ENCODE measurements at places on chromosomes 6 and 20.
A peak's percentile ranks its signal among the peaks of the same experiment; 100 is the strongest.

DNA sequence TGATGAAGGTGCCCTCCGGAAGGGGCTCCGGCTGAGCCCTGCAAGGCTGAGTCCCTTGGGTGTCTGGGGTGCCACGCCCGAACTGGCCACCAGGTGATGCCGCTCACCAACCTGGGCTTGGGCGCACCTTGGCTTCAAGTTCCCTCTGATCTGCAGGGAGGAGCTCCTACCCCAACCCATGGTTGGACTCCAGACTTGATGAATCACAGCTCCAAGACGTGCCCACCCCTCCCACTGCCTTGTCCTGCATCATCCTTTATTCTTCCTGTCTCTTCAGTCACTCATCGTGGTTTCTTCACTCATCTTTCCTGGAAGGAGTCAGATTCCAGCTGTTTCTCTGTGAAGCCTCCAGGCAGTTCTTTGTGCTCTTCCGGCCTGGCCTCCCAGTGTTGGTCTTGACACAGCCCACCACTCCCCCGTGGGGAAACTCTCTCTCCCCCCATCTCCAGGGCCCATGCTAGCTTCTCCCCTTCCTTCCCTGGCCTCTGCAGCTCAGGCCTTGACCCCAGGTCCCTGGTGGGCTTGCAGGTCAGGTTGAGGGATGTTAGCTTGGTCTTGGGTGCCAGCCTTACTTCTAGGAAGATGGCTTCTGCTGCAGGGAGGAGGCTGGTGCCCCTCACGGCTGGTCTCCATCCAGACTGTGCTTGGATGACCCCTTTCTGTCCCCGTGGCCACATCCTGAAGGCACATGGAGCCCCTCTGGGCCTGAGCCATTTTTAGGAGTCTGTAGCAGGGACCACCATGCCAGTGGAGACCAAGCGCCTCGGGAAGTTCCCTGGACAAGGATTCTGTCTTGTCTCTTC, 2.6 kb upstream of the ZBP1 start:
- peak; percentile 77 for DNase-seq

- no peak for DNase-seq
Measured at GRCh38 chr6:134880487-134881190, 69.3 kb downstream of the ALDH8A1 start.

GRCh38 chr20:1822564-1823449, 72.4 kb upstream of the SIRPA start:
- no peak for DNase-seq

- no peak for DNase-seq
Measured at GRCh38 chr6:22008248-22008836, 288.5 kb downstream of the PRL start.

GRCh38 chr6:7580537-7580926, 9.5 kb upstream of the SNRNP48 start:
- DNase-seq = no peak

DNA sequence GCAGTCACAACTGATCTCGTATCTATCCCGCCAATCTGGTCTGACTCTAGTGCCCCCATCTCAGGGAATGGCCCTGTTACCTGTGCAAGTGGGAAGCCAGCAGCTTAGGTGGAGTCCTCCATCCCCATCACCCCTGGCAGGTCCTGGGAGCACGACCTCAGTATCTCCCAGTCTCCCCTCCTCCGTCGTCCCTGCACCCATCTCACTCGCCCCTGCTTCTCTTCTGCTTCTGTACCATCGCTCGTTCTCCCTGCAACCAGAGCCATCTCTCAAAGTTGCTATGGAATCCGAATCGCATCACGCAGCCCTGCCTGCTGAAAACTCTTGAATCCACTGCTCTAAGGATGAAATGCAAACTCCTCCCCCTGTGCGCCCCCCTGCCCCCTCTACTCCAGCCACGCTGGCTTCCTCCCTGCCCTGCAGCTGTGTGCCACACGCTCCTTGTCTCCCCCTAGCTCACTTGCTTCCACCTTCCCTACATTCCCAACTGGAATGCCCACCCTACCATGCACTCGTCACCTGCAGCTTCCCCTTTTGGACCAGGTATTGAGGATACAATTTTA, 64.0 kb upstream of the PTGIS start:
- DNase-seq = no peak

DNA sequence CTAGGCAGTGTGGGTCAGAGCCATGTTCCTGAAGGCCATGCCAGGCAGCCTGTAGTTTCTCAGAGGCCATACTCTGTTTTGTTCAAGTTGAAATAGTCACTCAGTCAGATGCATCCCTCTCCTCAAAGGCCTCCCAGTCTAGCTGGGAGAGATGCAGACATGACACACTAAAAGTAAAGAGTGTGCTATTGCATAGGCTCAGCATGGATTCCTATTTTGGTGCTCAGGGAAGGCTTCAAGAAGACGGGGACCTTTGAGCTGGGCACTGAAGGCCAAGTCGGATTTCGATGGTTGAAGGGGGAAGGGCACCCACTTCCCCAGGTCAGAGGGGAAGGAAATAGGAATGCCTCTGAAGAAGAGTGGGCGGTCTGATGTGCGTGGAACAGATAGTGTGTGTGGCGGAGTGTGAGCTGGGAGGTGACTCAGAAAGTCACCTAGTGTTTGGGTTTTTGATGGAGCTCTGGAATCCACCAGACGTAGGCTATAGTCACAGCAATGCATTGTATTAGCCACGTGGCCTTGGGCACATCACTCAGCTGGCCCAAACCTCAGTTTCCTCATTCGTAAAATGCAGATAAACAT, 3.7 kb downstream of the EPB41L1 start:
- no peak for DNase-seq

DNA sequence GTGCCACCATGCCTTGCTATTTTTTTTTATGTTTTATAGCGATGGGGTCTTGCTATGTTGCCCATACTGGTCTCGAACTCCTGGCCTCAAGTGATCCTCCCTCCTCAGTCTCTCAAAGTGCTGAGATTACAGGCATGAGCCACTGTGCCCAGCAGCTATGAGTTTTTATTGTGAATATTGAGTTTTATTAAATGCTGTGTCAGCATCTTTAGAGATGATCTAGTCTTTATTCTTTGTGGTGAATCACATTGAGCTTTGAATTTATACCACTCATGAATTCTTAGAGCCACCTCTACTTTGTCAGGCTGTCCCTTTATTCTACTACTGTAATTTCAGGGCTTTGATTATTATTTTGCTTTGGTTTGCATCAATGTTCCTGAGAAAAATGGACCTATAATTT, 428.3 kb downstream of the BTBD3 start:
- no peak for DNase-seq

GRCh38 chr6:2830183-2830582, 11.5 kb downstream of the SERPINB1 start:
- no peak for DNase-seq

- DNase-seq = no peak
Measured at GRCh38 chr20:57493091-57493615, 31.8 kb downstream of the CTCFL start.

GRCh38 chr20:45771182-45771759, 20.4 kb downstream of the WFDC3 start:
- peak; percentile 42 for DNase-seq
